Hematopoietic multipotent progenitor cell (in vitro differentiated cells): ENCODE measurements at places on chromosomes 5 and 9.
A peak's percentile ranks its signal among the peaks of the same experiment; 100 is the strongest.

DNA sequence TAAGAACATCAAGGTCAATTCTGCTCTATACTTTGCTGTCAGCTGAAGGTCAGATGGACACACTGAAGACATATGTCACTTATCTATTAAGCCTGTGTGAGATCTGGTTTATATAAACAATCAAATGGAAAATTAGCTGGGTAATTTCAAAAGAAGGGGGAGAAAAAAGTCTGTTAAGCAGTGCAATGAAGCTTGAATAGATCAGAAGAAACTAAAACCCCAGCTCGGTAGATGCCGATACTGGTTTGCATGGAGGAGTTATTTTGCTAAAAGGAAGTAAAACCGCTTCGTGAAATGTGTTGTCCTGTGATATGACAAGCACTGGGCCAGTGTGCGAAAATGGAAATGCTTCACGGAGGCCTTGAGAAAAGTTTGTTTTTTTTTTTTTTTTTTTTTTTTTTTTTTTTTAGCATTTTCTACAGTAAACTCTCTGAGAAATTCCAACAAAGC is 148.8 kb downstream of the MEF2C start:
- peak; percentile 94 for DNase-seq

DNA sequence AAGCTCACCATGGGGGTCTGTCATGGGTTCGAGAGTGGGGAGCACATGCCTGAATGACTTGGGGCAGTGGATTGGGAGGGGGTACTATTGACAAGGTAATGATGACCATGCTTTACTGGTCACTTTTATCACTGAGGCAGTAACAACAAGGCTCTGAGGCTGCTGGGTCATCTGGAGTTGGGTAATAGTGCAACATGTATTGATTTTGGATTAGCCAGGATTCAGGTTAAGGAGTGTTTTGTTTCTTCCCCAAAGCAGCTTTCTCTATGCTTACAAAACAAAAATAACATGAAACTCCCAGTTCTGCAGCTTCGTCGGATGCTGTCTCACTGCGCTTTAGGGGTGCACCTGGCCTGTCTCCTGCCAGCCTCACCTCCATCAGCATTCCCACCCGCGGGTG is 155.3 kb downstream of the GADD45G start:
- no peak for DNase-seq

DNA sequence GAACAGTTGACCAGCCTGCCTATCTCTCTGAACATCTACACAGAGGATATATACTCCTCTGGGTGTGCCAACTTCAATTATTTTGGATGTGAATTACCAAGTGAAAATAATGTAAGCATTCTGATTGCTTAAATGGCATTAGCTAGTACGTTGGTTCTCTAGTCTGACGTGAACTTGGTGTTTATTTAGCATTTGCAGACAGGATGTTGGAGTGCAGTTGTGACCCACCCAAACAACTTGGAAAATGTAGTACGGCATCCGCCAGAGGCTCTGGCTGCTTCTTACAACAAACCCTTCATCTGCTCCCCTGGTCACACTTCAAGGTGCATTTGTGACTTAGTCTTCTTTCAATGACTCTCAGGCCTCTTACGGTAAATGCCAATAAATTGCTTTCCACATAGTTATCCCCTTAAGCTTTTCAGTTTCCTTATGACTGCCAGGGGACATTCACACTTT is 616.6 kb downstream of the PDE4D start:
- no peak for DNase-seq

- DNase-seq: peak; percentile 81
Observed at GRCh38 chr9:68844631-68845612, 139.9 kb downstream of the PIP5K1B start.

DNA sequence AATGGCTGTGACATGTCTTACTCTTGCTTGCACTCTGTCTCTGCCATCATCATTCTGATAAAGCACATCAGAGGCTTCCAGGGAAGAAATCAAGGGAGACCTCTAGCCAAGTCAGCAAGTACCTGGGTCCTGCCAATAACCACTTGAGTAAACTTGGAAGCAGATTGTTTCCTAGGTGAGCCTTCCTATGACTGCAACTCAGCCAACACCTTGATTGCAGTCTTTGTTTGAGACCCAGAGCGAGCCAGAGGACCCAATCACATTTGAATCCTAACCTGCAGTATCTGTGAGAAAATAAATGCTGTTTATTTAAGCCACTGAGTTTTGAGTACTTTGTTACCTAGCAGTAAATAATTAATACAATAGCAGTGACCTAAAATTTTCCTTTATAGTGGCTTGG is 356.8 kb upstream of the CHD1 start:
- no peak for DNase-seq

- no peak for DNase-seq
Observed at GRCh38 chr5:152105085-152105484, 180.4 kb upstream of the GLRA1 start.

DNA sequence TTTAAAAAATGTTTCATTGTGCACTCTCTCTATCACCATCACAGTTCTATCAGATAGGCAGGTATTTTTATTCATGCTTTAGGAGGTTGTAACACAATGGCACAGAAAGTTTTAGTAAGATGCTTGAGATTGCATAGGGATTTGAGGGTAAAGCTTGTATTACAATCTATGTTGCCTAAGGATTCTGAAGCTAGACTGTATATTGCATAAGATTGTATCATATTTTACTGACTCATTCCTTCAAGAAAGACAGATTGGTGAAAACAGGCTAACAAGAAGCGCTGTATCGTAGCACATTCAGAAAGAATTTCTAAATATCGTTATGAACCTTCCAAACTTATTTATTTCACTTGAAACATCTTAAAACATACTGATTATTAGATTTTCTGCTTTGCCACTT is 577.7 kb downstream of the EBF1 start:
- no peak for DNase-seq

DNA sequence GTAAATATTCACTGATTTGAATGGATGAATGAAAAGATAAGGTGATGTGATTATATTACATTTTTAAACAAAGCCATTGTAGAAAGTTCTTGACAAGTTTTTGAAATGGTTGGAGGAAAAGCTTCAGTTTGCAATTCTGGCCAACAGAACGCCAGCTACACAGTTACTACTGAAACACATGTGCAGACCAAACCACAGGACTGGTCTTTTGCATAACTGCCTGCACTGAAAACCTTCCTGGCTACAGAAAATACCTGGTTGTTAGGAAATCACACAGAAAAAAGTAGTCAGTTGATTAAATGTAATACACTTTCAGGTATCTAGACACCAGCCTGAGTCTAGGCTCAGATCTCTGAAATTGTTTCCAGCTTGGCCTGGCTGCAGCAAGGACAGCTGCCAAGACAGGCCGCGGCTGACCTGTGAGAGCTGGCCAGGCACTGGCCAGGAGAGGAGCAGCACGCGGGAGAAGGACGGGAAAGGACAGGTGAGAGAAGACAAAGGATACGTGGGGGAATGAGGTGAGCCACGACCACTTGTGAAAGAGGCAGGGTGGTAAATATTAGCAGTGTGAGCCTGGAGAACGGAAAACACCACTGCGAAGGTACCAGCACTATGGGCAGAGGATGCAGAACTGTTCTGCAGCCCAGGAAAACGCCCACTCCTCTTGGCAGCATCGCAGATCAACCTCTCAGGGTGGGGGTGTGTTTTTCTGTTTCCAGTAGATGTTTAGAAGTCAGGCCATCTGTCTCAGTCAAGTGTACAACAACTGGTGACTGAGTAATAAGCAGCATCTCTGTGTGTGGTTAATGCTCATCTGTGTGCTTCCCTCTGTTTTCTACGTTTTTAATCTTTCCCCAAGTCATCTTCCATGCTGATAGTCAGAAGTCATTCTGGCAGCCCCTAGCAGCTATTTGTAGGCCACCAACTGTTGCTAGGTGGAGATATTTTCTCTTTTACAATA is 137.4 kb downstream of the SCAMP1 start:
- DNase-seq: no peak

DNA sequence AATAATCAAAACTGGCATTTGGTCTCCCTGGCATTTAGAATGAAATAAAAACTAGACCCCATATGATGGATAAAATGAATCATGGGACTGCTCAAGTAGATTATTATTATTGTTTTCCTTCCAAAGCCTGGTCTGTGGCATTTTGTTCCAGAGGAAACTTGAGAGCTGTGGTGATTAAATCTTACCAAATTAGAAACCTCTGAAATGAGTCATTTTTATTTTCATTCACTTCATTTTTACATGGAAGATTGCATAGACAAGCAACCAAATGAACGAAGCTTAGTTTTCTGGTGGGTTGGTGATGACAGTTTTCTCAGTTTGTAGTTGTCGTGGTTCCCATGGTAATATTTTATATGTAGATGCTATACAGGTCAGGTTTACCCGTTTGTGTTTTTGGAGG is 23.4 kb downstream of the PAM start:
- DNase-seq: no peak

DNA sequence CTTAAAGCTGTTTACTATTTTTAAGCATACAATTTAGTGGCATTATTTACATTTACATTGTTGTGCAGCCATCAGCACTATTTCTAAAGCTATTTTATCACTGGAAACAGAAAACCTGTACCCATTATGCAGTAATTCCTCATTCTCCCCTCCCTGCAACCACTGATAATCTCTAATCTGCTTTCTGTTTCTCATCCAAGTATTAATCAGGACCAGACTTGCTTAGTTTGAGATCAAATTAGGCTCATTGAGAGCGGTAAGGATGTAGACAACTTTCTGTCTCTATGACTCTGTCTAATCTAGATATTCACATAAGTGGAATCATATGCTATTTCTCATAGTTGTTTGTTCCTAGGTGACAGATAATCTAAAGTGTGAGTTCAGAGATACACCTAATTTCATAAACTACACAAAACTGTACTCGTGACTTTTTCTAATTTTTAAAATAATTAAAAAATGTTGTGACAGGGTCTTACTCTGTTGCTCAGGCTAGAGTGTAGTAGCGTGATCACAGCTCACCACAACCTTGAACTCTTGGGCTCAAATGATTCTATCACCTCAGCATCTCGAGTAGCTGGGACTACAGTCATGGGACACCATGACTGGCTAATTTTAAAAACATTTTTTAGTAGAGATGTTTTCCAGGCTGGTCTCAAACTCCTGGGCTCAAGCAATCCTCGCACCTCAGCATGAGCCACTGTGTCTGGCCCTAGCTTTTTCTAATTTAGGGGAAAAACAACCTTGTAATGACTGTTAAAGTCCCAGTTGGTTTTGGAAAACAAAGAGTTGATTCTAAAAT is 37.6 kb downstream of the BDP1 start:
- DNase-seq: no peak

DNA sequence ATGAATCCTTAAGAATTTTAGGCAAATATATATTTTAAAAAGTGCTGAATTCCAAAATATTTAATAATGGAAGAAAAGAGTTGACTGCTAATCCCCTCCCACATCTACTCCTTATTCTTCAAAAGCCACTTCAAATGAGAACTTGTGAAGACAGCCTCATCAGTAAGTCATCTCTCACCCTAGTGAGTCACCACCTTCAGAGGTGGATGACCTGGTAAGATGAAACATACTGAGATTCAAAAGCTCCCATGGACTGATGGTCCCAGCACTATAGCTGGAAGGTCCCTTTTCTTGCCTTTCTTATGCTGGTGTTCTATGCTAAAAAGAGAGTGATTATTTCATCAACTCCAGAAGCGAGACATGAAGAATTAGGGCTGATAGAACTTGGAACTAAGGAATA is 37.8 kb upstream of the SPDL1 start:
- DNase-seq: no peak

DNA sequence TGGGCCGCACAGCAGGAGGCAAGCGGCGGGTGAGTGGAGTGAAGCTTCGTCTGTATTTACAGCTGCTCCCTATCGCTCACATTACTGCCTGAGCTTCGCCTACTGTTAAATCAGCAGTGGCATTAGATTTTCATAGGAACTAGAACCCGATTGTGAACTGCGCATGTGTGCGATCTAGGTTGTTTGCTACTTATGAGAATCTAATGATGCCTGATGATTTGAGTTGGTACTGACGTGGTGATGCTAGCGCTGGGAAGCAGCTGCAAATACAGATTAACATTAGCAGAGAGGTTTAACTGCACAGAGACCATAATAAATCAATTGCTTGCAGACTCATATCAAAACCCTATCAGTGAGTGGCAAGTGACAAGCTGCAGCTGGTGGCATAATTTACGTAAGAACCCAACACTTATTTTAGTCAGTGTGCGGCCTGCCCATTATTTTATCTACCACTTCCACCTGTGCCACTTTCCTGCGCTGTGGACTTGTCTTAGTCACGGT is 133.4 kb upstream of the CDH9 start:
- DNase-seq: peak; percentile 98

DNA sequence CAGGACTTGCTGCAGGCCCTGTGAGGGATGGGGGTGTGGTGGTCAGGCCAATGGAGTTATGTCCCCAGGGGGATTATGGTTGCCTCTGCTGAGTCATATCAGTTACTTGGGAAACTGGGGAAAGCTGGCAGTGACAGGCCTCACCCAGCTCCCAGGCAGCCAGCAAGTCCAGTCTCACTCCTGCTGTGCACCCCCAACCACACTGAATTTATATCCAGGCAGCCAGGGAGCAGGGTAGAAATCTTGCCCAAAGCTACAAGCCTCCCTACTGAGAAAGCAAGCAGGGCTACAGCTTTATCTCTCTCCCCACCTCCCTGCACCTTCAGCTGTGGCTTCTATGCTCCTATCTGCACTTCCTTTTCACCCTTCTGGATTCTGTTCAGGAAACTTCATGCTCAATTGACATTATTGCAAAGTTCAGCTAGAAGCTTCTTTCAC is 2076.0 kb upstream of the CDH9 start:
- DNase-seq: no peak

DNA sequence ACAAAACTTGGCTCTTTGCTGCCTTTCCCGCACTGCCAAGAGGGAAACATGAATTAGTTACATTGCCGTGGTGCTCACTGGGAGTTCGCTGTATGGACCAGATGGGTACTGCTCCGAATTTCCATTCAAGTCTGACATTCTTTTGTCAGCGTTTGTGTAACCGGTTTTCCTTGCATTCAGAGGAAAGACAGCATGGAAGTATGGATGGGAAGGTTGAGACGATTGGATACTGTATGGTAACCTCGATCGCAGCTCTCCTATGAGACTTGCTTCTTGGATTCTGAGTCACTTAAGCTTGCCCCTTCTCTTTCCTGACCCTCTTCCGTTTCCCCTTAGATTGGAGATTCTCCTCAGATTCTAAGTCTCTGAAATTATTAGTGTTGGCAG is 625 bp upstream of the UBLCP1 start:
- peak; percentile 6 for DNase-seq

DNA sequence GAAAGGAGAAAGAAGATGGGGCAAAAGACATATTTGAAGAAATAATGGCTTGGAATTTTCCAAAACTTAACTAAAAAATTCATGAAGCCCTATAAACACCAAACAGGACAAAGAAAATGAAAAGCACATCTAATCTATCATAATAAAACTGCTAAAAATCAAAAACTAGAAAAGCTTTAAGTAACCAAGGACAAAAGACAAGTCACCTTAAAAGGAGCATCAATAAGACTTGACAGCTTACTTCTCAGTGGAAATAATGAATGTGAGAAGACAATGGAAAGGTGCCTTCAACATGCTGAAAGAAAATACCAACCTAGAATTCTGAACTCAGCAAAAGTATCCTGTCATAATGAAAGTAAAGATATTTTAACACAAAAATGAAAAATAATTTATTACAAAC is 27.0 kb downstream of the GTF3C4 start:
- DNase-seq: no peak

- DNase-seq: no peak
Observed at GRCh38 chr9:123893831-123894460, 36.0 kb downstream of the DENND1A start.

GRCh38 chr9:33165263-33166151 is 1.6 kb downstream of the B4GALT1 start:
- no peak for DNase-seq
